MCF 10A (cell line): ENCODE measurements at places on chromosomes 6 and 20. TPM values are rescaled to one million over a fixed set of nuclear protein-coding genes. Genes with fewer than 3 reads are reported as not detected.

DNA sequence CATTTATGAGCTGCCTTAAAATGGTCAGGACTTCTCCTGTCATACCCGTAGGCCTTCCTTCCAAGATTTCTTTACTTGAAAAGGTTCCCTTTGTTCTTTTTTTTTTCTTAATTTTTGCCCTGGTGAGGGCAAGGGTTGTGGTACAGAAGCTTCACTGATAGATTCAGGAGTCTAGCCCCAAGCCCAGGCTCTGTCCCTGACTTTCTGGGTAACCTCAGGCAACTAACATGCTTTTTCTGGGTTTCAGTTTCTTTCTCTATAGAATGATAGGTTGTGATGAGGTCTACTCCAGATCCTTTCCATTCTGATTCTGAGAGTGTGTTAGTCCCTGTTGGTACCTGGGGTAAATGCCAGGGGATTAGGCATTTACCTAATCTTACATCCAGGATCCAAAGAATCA, 21.2 kb downstream of the SNPH start:
- no peaks in the 10 kb centered on the region for H3K36me3 ChIP-seq
- H3K27me3 ChIP-seq = no peaks in the 10 kb centered on the region
- peaks cover 13% of the 10 kb centered on the region for H3K4me1 ChIP-seq
- H3K27ac ChIP-seq = no peak overlapping the region

- no peaks in the 10 kb centered on the region for H3K27me3 ChIP-seq
- no peak for DNase-seq
- no peak overlapping the region for H3K27ac ChIP-seq
- peaks cover 27% of the 10 kb centered on the region for H3K4me1 ChIP-seq
- peak overlapping the region; percentile 95 for H3K4me3 ChIP-seq
Measured at GRCh38 chr20:59939052-59939878, 840 bp downstream of the PPP1R3D start.

GRCh38 chr6:23200946-23201345, 631.6 kb downstream of the HDGFL1 start:
- no peaks in the 10 kb centered on the region for H3K36me3 ChIP-seq
- DNase-seq = no peak
- H3K4me3 ChIP-seq = no peak overlapping the region
- no peak overlapping the region for H3K27ac ChIP-seq
- H3K27me3 ChIP-seq = no peaks in the 10 kb centered on the region

- no peak overlapping the region for H3K4me3 ChIP-seq
- no peaks in the 10 kb centered on the region for H3K36me3 ChIP-seq
- no peak for DNase-seq
- H3K27me3 ChIP-seq = peaks cover 67% of the 10 kb centered on the region
- no peak overlapping the region for H3K27ac ChIP-seq
- H3K4me1 ChIP-seq = no peaks in the 10 kb centered on the region
Measured at GRCh38 chr6:167721291-167721690, 105.4 kb upstream of the AFDN start.

- H3K4me3 ChIP-seq = no peak overlapping the region
- DNase-seq = no peak
- no peaks in the 10 kb centered on the region for H3K36me3 ChIP-seq
Measured at GRCh38 chr6:52160472-52161104, 25.6 kb upstream of the IL17A start.

- H3K4me1 ChIP-seq = no peaks in the 10 kb centered on the region
- H3K36me3 ChIP-seq = no peaks in the 10 kb centered on the region
- no peak overlapping the region for H3K27ac ChIP-seq
- peak; percentile 67 for DNase-seq
- no peak overlapping the region for H3K4me3 ChIP-seq
Measured at GRCh38 chr20:17431621-17432364, 99.4 kb downstream of the BFSP1 start.

- peaks cover 13% of the 10 kb centered on the region for H3K4me1 ChIP-seq
- H3K27me3 ChIP-seq = peaks cover 15% of the 10 kb centered on the region
- no peak overlapping the region for H3K27ac ChIP-seq
- no peak overlapping the region for H3K4me3 ChIP-seq
Measured at GRCh38 chr20:57213924-57214323, 52.5 kb downstream of the BMP7 start.

DNA sequence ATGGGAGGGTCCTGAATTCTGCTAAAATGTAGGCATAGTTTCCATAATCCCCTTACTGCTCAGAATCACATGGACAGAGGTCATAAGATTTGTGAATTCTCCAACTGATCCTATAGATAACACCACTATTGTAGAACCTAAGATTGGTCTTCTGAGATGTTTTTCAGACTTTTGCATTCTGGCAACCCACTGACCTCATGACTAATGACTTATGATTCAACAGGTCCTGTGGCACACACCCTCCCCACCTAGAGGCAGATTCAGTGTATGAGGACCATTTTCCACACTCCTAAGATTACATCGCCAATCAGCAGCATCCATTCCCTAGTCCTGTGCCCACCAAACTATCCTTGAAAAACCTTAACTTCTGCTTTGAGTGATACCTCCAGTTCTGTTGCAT, 207.2 kb downstream of the BTBD9 start:
- H3K36me3 ChIP-seq = no peaks in the 10 kb centered on the region
- H3K27ac ChIP-seq = no peak overlapping the region
- peaks cover 14% of the 10 kb centered on the region for H3K4me1 ChIP-seq
- peak; percentile 39 for DNase-seq
- H3K27me3 ChIP-seq = no peaks in the 10 kb centered on the region

Gene IPCEF1
- total RNA-seq = not detected in 2 replicates

Gene POM121L2
- total RNA-seq = not detected in 2 replicates

Gene GHRH
- total RNA-seq = not detected in 2 replicates

Gene COL20A1
- total RNA-seq = 0.07 and 0.14 TPM in 2 replicates

Gene TFAP2D
- total RNA-seq = not detected in 2 replicates
